Left lung (tissue), 14 donors: ENCODE measurements at places on chromosomes 2 and 18.

GRCh38 chr2:116952254-116952653 lies 862.2 kb upstream of the DDX18 start:
- DNase-seq: no peak

GRCh38 chr2:57562495-57562894 lies 484.1 kb upstream of the VRK2 start:
- no peak for DNase-seq

GRCh38 chr18:64142904-64143303 lies 6.0 kb downstream of the LINC00305 start:
- no peak for DNase-seq

DNA sequence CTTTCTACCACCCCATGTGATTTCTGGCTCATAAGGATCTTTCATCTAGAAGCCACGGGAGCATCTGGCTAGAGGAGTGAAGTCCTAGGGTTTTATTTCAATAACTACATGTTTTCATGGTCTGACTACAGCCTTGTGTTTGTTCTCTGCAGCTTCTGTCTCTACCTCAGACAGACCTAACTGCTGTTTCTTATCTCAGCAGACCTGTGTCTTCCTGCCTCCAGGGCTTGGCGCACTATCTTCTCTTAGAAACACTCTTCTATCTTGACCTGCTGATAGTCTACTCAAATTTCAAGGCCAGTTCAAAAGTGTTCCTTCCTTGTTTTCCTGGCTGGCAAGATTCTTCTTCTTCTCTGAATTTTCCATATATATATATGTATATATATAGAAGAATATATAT lies 11.0 kb upstream of the TRIB2 start:
- no peak for DNase-seq

DNA sequence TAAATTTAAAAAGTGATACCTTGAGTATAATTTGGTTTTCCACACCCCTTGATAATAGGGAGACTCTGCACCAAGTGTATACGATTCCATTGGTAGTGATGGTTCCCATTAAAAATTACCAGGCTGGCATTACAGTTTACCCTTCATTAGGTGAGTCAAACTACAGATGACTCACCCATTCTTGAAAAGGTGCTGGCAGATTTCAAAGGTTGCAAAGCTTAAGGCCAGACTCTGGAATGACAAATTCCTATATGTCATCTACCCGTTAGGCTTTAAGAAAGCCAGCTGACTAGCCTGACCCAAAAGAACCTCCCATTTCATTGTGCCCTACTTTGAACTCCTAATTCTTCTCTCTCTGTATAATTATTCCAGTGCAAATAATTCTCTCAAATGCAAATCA lies 124.4 kb downstream of the LRRTM4 start:
- no peak for DNase-seq

- DNase-seq: no peak
Observed at GRCh38 chr18:78882585-78882984, 97.0 kb upstream of the SALL3 start.

GRCh38 chr2:76642129-76642528 lies 880.0 kb downstream of the LRRTM4 start:
- DNase-seq: no peak

GRCh38 chr2:164009756-164010337 lies 274.0 kb upstream of the FIGN start:
- no peak for DNase-seq

DNA sequence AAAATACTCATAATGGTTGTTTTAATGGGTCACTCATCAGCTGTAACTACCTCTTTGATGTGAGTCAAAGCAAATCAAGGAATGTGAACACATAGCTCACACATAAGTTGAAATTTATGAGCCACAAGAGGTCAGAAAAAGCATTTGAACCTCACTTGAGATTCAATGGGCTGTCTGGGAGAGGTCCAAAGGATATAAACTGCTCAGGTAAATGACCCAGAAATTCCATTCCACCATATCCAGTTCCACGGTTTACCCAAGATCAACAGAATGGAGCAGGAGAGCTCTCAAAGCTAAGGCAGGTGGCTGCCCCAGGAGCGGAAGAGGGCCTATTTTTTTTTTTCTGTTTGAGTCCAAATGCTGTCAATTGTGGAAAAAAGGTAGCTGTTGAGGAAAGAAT lies 464.1 kb downstream of the TNS1 start:
- no peak for DNase-seq

DNA sequence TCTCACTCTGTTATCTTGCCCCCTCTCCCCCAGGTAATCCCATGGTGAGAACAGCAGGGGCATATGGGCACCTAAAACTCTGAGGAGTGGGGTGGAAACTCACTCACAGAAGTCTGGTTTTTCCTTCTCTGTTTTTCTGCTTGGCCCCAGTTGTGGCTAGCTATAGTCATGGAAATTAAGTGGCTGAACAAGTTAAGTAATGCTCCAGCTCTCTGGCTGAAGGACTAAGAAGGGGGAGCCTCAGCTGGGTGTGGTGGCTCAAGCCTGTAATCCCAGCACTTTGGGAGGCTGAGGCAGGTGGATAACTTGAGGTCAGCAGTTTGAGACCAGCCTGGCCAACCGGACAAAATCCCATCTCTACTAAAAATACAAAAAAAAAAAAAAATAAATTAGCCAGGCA lies 261.0 kb downstream of the TPGS2 start:
- no peak for DNase-seq

- no peak for DNase-seq
Observed at GRCh38 chr2:42203792-42204191, 34.6 kb downstream of the EML4 start.

- no peak for DNase-seq
Observed at GRCh38 chr18:31555971-31556747, 35.5 kb upstream of the TTR start.

DNA sequence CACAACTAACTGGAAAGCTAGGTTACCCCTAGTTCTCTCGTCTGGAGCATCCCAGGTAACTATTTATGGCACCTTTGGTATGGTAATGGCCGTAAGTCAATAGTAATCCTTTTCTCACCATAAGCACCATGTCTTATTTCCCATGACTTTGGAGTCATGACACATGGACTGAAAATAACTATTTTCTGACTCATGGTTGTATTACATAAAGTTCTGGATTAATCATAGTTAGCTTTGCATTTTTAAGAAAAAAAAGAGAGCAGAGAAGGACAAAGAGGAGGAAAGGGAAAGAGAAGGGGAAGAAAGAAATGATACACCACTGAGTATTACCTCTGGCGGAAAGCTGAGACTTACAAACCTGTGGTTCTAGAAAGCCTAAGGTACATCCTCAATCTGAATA lies 99.3 kb downstream of the BIN1 start:
- DNase-seq: no peak

DNA sequence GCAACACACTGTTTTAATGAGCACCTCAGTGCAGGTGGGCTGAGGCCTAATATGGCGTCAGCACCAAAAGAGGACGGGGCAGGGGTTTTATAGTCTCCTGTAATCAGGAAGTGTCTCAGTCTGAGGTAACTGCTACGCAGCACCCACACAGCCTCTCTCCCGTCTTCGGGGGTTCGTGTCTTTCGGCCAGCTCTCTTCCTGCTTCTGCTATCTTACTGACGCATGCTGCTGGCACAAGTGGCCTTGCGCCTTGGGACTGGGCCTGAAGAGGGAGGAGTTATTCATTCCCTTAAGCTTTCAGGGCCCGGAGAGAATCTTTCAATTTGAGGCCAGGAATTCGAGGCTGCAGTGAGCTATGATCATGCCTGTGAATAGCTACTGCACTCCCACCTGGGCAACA lies 14.5 kb upstream of the PAPOLG start:
- DNase-seq: no peak

- no peak for DNase-seq
Observed at GRCh38 chr2:171652416-171652785, 34.9 kb upstream of the DYNC1I2 start.

GRCh38 chr2:217555081-217555876 lies 447.5 kb downstream of the TNS1 start:
- DNase-seq: no peak

DNA sequence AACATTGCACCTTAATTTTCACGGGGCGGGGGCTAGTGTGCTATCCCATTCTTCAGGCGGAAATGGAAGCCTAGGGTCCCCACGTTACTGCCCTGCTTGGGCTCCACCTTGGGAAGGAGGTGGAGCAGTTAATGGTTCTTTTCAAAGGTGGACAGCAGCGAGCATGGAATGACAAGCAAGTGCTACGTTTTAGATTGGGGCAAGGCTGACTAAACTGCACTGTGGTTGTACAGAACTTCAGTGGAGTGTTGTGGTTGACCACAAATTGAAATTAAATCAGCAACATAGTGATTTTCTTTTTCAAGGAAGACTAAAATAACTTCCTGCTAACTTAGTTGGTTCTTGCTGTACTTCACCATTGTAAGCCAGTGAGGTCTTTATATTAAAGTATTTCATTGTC lies 47.0 kb downstream of the CHRNA1 start:
- DNase-seq: no peak

GRCh38 chr2:189558516-189559272 lies 21.9 kb downstream of the SLC40A1 start:
- DNase-seq: no peak

DNA sequence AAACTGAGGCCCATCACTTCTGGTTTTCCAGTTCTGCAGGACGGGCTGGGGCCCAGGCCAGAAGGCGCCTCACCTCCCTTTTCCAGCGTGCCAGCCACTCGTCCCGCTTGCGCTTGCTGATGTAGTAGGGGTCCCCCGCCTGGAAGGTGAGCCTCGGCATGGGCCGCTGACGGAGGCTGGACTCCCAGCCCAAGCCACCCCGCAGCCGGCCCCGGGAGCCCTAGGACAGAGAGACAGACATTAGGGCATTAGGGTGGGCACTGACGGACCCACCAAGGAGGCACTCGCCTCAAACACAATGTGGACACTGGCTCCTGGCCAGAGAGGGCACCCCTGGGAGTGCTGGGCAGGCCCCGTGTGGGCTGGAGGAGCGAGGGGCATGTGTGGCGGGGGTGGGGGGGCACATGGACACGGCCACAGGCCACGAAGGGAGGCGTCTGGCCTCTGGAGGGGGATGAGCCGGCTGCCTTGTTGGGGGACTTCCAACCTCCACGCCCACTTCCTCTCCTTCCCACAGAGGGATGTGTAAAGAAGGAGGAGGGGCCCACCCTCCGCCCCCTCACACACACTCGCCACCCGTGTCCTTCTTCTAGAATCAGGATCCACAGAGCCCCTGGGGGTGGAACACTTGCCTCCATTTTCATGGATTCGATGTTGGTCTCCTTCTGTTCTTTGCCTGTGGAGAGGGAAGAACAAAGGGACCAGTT lies 66.7 kb downstream of the DNMT3A start:
- peak; percentile 61 for DNase-seq

GRCh38 chr2:20984408-20984807 lies 59.5 kb downstream of the APOB start:
- no peak for DNase-seq

DNA sequence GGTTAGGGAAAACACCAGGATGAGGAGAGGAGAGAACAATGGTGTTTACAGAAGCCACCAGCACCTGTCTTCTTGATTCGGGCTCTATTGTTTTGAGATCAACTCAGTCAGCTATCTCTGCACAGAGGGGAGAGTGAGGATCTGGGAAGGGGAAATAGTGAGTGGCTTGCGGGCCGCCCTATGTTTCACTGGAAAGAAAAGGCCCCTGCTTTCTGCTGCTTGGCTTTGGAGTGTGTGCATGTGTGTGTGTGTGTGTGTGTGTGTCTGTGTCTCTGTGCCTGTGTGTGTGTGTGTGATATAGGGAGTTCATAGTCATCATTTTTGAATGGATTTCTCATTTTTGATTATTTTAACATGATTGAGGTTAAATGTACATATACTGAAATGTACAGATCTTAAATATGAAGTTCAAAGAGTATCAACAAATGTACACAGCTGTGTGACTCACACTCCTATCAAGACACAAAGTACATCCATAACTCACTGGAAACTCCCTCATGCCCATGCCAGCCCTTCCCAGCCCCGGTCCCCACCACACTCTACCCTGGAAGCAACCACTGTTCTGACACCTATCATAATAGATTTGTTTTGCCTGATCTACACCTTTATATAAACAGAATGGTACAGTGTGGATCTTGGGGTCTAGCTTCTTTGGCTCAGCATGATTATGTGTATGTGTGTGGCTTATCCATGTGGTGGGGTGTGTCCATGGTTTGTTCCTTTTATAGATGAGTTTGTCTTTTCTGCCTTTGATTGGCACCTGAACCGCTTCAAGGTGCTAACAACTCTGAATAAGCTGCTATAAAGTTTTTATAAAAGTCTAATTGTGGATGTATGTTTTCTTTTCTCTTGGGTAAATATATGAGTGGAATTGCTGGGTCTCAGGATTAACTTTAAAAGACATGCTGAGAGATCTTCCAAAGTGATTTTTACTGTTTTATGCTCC lies 258.3 kb downstream of the SETBP1 start:
- DNase-seq: no peak

DNA sequence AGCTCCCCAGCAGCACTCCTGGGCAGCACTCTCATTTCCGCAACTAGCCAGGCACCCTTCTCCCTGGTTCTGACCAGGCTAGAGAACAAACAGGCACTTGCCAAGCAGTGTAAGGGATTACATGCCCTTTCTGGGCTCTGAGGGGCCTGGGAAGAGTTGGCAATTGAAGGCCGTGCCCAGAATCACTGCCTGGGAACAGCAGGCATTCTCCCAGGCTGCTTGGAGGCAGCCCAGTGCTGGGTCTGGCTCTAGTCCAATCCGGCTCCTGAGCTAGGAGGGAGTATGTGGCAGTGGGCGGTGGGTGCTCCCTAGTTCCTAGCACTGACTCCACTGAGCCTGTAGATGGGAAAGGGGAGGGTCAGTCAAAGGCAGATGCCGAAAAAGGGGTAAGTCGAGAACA lies 34.1 kb upstream of the SP3 start:
- DNase-seq: no peak

DNA sequence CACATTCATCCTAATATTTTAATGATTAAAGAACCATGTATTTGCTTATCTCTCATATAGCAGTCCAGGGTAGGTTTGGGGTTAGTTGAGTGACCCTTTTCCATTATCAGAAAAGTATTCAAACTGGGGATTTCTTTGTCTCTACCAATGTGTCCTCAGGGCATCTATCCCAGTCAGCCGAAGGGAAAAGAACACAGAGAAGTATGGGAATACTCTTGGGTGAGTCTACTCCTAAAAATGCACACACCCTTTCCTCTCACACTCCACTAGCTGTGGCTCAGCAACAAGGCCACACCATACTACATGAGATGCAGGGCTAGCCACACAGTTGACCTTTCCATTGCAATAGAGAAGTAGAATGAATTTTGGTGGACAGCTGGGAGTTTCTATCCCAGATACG lies 114.3 kb downstream of the NXPH2 start:
- no peak for DNase-seq
